ENCODE measurements at places on chromosomes 11 and 22.

DNA sequence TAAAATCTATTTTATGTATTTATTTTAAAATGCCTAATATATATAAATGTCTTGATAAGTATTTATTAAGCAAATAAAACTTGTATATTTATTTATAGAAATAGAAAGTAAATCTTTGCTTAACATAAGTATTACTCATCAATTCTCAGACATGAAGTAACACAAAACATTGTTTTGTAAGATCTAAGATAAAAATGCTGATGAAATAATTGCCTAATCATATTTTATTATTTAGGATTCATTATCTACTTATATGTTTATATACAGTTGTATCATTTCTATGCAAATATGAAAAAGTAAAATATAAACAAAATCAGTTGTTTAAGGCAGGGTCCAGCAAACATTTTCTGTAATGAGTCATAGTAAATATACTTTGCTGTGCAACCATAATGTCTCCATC, 507.8 kb upstream of the CNTN5 start:
- DNase-seq, result no peak

DNA sequence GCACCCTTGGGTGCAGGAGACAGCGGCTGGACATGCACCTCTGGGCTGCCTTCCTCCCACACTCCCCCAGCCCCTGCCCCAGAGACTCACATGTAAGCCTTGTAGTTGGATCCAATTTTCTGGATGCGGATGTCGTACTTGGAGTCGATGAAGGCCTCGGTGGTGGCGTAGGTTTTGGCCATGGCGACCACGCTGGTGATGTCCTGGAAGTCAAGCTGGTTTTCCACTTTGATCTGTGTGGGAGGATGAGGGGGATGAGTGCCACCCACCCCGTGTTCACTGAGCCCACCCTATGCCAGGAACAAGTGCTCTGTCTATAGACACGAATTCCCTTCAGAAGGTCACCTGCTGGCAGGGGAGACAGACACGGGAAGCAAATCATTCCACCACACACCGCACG, 66.9 kb downstream of the FBXO7 start:
- DNase-seq, result no peak

- DNase-seq, result no peak
These were observed 168.8 kb upstream of the CADM1 start for GRCh38 chr11:115672999-115673411.

GRCh38 chr11:20616920-20617319, 17.5 kb downstream of the SLC6A5 start:
- DNase-seq, result no peak

DNA sequence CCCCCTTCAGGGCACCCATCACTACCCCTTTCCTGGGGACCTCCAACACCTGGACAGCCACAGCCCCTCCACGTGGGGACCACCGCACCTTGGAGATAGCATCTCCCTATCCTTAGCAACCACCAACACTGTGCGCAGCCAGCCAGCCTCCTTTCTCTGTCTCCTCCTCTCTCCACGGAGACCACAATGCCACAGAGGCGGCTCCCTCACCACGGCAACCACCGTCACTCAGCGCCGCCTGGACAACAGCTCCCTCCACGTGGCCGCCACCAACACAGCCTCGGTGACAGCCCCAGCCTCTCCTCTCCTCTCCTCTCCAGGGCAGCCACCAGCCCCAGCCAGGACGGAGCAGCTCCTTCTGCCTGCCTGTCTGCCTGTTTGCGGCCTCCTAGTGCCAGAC, 10.5 kb downstream of the ELFN2 start:
- DNase-seq, result peak; percentile 34

DNA sequence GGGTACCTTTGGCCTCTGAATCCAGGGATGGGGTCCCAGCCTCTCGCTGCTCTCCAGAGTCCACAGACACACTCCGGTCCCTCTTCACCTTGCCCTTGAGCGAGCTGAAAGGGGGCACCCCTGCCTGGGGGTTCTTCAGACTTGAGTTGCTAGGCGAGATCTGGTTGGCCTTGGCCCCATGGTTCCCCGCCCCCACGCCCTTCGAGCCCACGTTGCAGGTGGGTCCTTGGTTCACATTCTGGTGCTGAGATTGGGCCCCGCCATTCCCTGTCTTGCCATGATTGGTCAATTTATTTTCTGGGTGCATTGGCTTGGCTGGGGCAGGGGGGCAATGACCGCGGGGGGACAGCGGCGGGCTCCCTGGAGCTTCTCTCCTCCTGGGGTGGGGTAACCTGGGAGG, 17.5 kb downstream of the BCL9L start:
- no peak for DNase-seq

- peak; percentile 68 for DNase-seq
These were observed 74.9 kb upstream of the HORMAD2 start for GRCh38 chr22:30005213-30005857.

- no peak for DNase-seq
These were observed 29.4 kb downstream of the LGR4 start for GRCh38 chr11:27443227-27443626.

DNA sequence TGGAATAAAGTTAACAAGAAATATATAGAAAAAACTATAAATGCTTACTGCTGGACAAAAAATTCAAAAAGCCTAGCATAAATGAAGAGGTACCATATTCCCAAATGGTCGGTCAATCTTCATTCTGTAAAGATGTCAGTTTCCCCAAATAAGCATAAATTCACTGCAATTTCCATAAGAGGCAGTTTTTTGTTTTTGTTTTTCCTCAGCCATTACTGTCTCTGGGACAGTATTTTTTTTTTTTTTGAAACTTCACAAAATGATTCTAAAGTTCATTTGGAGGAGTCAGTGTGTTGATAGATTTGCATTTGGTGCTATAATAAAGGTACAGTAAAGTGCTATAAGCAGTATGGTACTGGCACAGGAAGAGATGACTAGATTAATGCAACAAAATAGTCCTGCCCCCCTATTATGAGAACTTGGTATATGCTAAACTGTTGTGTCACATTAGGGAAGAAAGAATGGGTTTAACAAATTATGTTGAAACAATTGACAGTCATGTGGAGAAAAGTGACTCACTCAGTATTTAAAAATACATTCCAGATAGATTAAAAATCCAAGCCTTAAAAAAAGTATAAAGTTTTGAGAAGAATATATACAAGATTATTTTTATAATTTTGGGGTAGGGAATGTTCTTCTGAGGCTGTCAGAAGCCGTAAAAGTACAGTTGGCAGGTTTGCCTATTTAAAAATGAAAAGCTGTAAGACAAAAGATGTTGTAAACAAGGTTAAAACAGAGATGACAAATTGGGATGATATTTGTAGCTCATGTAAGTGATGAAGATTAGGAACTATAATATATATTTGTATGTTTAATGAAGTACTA, 2.6 kb upstream of the FTH1 start:
- peak; percentile 23 for DNase-seq

GRCh38 chr22:38240734-38241252, 32.0 kb downstream of the TMEM184B start:
- no peak for DNase-seq

DNA sequence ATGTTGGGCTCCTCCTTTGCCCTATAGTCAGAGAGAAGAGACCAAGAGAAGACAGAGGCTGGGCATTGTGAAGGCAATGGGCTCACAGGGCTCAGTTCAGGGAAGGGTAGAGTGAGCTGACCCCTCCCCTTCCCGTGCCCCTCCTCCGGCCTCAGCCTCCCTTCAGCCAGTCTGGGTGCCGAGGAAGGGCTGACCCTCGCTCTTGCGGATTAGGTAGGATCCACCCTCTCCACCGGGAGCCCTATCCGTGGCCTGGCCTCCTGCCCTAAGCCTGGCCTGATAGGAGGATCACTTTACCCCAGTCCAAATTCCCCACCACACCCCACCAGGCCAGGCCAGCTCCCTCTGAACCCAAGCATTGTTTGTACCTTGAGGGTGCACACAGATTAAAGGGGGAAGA, 1.8 kb upstream of the PPP1R14B start:
- DNase-seq, result no peak

DNA sequence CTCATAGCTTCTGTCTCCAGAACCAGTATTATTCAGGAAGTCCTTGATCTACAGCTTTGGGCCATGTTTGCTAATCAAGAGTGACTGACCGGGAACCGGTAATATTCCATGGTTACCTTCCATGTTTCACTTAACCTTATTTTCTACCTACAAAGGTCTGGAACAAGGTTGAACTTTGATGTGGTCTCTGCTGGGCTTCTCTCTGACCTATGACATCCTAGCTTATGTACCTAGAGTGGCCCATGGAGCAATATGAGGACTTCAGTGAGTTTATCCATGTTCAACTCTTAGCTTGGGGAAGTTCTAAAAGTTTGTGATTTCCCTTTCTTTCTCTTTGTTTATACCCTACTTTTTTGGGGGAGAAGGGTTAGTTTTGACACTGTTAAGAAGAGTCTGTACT, 33.2 kb downstream of the CCDC90B start:
- DNase-seq, result no peak

- no peak for DNase-seq
These were observed 15.3 kb upstream of the MICAL2 start for GRCh38 chr11:12094872-12095800.

GRCh38 chr22:50712341-50713007, 25.5 kb upstream of the ACR start:
- no peak for DNase-seq

DNA sequence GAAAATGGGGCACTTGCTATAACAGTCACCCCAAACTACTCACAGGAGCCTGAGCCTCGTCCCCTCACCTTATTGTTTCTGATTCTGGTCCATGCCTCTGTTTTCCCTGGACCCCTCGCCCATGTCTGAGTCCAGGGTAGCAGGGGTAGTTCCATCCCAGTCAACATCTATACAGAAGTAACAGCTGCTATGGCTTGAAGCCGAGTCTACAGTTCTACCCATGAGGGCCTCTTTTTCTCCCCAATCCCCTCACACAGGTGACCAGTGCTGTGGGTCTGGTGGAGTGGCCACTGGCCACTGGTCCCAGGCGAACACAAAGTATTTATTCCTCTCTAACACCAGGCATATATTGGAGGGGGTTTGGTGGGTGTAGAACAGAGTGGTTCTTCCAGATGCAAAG, 116.4 kb downstream of the ZNF280B start:
- DNase-seq, result no peak

DNA sequence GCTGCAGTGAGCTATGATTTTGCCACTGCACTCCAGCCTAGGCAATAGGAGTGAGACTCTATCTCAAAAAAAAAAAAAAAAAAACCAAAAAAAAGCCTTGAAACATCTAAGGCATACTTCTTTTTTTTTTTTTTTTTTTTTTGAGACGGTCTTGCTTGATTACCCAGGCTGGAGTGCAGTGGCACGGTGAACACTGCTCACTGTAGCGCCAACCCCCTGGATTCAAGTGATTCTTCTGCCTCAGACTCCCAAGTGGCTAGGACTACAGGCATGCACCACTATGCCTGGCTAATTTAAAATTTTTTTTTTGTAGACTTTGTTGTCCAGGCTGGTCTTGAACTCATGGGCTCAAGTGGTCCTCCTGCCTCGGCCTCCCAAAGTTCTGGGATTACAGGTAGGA, 19.5 kb downstream of the ARFGAP3 start:
- no peak for DNase-seq

DNA sequence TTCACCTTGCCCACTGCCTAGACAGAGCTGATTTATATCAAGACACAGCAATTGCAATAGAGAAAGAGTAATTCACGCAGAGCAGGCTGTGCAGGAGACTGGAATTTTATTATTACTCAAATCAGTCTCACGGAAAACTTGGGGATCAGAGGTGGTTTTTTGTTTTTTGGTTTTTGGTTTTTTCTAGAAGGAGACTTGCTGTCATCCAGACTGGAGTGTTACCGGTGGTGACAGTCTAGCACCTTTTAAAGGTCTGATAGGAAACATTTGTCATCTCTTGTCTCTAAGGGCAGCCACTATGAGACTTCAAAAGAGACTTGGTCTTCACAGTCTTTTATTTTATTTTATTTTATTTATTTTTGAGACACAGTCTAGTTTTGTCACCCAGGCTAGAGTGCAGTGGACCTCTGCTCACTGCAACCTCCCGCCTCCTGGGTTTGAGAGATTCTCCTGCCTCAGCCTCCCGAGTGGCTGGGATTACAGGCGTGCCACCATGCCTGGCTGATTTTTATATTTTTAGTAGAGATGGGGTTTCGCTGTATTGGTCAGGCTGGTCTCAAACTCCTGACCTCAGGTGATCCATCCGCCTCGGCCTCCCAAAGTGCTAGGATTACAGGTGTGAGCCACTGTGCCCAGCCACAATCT, 19.1 kb downstream of the APOBEC3H start:
- DNase-seq, result peak; percentile 63

- no peak for DNase-seq
These were observed 50.3 kb upstream of the CD44 start for GRCh38 chr11:35088676-35089075.

DNA sequence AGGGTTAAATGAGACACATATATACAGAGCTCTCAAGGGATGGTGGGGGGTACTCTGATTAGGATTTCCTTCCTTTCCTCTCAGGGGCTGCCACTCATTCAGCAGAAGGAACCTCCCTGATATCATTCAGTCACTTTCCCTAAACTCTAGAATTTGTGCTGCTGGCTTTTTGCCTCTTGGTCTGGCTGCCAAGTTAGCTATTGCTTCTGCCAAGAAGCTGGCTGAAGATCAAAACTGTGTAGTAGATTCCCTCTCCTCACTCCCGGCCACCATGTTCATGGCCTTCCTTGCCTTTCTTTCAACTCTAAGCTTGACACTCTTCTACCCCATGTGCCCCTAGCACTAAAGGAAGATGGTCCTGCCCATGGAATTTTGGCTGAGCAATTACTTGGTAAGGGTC, 18.7 kb downstream of the SLC6A5 start:
- no peak for DNase-seq

DNA sequence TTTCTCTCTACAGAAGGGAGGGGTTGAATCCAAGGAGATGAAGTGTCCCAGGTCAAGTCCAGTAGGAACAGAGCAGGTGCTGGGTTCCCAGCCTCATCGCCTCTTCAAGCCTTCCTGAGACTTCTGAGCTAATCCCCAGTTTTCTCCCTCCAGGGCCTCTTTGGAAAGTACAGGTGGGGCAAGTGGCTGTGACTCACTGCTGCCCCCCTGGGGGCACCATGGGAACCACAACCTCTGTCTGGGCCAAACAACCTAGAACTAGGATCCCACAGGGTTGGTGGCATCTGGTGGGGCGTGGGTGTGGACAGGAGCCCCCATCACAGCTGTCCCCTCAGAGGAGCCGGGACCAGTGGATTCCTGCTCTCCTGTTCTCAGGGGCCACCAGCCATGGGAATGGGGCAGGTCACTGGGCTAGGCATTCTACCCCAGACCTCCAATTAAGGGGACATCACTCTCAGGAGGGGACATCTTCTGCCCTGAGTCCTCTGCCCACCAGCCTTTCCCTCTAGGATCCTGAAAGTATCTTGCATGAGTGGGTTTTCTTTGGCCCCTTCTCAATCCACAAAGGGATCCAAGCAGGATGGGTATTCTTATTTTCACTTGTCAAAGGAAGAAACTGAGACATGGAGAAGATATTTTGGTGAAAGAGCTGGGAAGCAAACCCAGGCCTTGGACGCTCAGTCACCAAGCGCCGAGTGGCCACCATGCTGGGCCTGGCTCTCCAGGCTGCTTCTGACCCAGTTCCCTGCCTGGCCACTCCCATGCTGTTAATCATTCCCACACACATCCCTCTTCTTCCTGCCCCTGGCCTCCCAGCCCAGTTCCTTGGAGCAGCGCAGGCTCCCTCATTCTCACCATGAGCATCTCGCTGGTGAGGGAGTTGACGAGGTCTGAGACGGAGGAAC, 23.8 kb downstream of the LRRC10B start:
- peak; percentile 38 for DNase-seq
